Inflammatory macrophage treated with lipopolysaccharide for 1 hour (primary cell): ENCODE measurements at places on chromosomes 2 and 18.

DNA sequence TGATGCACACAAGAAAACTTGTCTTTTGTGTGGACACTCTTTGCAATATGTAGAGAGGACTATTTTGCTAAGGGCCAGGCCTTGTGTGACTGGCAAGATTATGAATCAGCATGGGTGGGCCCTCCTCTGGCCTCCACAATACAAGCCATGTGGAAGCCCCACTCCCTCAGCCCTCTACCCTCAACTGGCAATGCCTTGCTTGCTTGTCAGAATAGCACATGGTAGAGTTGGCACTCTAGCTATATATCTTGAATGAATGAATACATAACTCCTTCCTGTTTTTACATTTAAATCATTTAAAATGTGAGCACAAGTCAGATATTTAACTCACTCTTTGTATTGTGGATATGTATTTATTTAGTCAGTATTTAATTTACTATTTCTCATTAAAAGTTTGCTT, 805.4 kb upstream of the GYPC start:
- DNase-seq: no peak

DNA sequence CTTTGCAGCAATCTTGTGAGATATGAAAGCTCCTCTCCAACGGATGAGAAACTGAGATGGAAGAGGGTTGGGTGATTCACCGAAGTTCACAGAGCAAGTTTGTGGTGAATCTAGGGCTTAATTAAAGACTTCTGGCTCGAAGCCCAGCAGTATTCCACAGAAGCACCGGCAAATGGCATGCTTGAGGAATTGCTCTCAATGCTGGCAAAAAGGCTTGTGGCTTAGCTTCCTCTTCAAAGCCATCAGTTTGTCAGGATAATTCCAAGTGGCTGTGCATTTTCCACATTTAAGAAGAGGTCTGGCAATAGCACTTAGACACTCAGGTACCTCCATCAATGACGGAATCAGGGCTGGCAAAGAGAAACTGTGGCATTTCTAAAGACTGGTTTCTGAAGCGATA, 98.7 kb upstream of the SLC66A3 start:
- no peak for DNase-seq

GRCh38 chr2:162297925-162298552, 20.4 kb downstream of the IFIH1 start:
- peak; percentile 94 for DNase-seq

DNA sequence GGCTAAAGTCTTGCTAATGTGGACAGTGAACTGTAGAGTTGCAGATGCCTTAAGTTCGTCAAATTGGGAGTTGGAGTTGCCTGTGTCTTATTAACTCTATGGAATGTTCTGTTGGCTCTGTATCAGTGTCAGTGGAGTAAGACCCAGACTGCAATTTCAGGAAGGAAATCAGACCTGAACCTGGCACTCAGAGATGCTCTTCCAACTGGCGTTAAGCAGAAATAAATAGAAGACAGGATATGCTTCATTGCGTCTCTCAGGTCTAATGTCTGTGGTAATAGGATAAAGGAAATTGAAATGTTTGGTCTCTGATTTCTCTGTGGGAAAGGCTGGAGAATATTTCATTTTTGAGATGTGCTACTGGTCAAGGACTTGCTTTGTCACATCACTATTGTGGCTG, 846.7 kb upstream of the ID2 start:
- no peak for DNase-seq

DNA sequence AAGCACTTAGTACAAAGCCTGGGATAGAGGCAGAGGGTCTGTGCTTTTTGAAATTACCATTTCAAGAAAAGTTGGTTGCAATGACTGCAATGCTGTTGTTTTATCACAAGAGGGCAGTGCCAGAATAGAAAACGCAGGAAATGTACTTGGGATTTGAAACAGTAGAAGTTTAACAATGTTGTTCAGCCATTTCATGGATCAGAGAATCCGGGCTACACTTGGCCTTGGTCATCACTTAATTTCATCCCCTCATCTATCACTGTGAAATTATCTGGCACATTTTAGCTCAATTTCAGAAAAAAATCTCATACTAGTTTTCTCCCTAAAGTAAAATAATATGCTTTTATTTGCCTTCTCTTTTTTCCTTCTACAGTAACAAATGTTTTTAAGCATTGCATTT, 70.8 kb downstream of the RAPGEF4 start:
- DNase-seq: peak; percentile 51
